ENCODE measurements at places on chromosomes 7 and 10.

DNA sequence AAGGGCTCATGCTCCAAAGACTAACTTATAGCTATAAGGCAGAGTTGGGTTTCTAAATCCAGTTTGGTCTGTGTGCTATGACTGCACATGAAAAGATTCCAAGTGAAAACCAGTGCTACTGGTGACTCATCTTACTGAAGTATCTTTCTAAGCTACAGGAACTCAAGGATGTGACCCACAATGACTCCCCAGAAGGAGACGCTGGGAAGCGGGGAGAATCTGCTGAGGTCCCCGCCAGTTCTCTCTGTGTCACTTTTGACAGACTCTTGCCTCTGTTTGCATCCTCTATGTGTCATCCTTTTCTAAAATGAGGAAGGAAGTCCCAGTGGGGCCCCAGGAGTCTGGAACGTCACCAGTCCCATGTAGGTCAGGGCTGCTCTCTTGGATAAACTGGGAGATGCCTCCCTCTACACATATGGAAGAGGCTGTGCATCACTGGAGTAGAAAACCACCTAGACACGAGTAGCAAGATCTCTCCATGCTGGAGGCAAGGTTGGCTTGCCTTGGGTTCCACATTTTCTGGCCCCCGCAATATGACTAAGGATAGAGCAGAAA lies 28.8 kb upstream of the GPR26 start:
- DNase-seq = no peak

- no peak for DNase-seq
Observed at GRCh38 chr10:60237977-60238758, 151.5 kb downstream of the ANK3 start.

DNA sequence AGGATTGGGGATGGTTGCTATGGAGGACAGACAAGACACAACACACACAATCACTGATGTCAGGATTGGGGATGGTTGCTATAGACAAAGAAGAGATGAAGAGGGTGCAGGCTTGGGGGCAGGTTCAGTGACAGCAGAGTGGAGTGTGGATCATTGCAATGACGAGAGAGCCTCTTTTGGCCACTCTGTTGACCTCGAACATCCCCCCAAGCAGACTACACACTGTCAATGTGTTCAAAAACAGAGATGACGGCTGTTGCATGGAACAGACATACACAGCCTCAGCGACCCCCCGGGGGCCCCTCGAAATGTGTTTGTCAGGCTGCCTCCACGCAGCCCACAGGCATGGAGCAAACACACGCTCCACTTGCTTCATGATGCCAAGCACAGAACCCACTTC lies 133.0 kb downstream of the PTPRN2 start:
- DNase-seq = no peak

DNA sequence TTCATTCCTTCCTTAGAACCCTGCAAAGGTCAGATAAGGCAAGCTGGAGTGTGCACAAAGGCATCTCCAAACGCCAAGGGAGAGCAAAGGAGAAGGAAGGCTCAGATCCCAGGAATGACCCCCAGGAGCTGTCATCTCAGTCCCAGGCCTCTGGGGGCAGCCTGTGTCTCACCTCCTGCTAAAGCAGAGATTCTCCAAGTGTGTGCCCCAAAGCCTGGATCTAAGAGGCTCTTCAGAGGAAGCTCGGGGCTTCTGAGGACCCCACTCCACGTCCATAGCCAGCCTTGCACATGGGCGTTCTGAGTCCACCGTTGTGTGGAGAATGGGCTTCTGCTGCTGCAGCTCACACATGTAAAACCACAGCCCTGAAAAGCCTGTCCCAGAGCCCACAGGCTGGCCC lies 5.1 kb upstream of the GRID1 start:
- no peak for DNase-seq

DNA sequence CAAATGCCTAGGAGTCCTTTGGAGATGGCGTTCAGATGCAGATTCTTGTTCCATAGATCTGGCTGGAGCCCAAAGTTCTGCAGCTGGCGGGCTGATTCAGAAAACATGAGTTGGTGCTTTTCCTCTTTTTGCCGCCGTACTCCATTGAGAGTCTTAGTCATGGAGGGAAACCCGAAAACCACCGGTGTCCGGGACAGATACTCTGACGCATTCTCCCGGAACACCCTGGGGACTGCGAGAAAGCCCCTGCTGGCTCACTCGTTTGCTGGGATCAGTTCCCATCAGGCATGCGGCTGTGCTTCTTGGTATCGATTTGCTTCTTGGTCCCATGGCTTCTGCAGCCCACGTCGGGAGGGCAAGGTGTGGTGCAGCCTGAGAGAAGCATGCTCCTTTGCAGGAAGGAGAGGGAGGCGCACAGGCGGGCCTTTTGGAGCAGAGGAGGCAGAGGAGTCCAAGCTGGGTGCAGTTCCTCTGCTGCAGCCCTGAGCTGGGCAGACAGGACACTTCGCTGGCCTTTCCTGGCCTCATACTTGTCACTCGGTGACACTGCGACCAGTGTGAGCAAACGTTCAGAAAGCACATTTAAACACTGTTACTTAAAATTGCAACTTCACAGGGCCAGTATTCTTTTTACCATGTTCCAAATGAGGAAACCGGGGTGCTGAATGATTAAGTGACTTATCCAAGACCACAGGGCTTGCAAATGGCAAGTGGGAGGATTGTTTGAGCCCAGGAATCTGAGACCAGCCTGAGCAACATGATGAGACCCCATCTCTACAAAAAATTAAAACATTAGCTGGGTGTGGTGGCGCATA lies 30.6 kb upstream of the PFKFB3 start:
- no peak for DNase-seq

- no peak for DNase-seq
Observed at GRCh38 chr7:32143301-32143700, 73.1 kb upstream of the PDE1C start.

- DNase-seq = no peak
Observed at GRCh38 chr7:3301449-3301731, 338 bp downstream of the SDK1 start.

- DNase-seq = no peak
Observed at GRCh38 chr7:46784732-46785131, 797.2 kb downstream of the TNS3 start.

GRCh38 chr10:133134411-133135115 lies 25.5 kb upstream of the KNDC1 start:
- DNase-seq = no peak

- no peak for DNase-seq
Observed at GRCh38 chr7:289209-289755, 688 bp upstream of the FOXL3 start.

GRCh38 chr10:48604991-48605508 lies at the start of gene ARHGAP22:
Gene ARHGAP22 (minus strand): TSS chr10:48605073. CDS start chr10:48604796, 277 bp downstream.
- DNase-seq = no peak

DNA sequence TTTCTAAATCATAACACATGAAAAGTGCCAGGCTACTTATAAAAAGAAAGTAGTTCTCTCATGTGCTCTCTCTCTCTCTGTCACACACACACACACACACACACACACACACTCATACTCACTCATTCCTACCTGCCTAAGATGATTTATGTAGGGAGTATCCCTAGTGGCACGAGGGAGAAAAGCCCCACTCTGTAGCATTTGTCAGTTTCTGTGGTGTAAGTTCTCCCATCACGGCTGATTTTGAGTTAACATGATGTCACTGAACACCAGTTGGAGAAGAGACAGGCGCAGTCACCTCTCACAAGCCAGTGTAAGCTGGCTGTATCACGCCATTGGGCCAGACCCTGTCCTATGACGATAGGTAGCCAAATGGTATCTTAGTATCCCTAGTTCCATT lies 395.4 kb downstream of the SFMBT2 start:
- no peak for DNase-seq

DNA sequence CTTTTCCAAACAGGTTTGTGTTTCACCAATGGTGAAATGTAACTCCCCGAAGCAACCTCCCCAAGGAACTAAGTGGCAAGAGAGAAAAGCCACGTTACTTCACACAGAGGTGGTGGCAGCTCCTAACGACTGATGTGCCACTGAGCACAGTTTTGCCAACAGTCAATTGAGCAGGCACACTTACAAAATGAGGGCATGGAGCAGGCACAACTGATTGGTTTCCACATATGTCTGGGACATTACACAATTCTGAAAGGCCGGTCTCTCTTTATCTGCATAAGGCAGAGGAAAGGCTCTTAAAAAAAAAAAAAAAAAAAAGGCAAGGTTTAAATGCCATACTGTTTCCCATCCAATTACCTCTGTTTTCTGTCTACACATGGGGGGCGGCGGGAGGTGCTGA lies 86.7 kb downstream of the GFRA1 start:
- no peak for DNase-seq

GRCh38 chr10:6005856-6006395 lies 28.6 kb upstream of the IL15RA start:
- DNase-seq = no peak

DNA sequence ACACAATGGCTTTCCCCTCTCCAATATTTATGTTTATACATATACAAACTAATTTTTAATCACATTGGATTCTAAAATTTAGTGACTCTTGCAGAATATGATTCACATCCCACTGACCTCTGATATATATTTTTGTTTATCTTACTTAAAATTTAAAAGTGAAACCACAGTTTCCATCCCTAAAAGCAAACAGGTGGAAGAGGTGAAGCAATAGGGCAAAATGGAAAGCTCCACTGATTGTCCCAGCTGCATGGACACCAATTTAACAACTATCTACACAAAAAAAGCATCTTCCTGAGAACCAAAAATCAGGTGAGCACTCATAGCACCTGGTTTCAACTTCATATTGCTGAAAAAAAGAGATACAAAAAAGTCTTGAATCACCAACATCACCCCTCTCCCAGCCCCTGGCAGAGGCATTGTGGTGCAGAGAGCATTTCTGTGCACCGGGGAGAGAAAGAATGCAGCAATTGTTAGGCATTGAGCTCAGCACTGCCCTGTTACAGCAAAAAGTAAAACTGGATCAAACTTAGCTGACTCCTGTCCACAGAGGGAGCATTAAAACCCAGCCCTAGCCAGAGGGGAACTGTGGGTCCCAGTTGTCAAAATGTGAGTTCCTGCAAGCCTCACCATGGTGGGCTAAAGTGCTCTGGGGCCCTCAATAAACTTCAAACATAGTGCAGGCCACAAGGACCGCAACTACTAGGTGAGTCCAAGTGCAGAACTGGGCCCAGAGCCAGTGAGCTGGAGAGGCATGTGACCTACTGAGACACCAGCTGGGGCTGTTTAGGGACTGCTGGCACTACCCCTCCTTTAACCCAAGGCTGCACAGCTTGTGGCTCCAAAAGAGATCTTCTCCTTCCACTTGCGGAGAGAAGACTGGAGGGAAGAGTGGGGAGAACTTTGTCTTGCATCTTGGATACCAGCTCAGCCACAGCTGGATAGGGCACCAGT lies 92.1 kb downstream of the SIRT1 start:
- DNase-seq = no peak

GRCh38 chr7:100603726-100604027 lies 1.5 kb downstream of the PCOLCE start:
- no peak for DNase-seq

- DNase-seq = no peak
Observed at GRCh38 chr7:151064454-151064853, 5.1 kb downstream of the SLC4A2 start.

DNA sequence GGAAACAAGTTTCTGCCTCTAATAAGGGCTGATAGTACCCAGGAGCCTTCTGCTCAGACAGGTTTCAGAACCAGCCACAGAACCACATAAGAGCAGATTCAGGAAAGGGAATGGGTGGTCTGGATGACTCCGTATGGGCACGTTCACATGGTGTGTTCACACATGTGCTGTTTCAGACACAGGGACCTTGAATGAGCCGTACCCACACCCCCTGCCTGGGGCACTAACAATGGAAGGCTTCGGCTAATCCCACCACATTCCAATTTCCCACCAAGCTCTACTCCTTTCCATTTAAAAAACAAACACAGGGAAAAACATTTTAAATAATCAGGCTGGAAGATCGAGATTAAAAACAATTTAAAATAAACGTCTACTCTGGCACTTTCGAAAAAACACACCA lies 217.3 kb downstream of the GRID1 start:
- no peak for DNase-seq

- no peak for DNase-seq
Observed at GRCh38 chr10:43252166-43252782, 14.6 kb downstream of the RASGEF1A start.

GRCh38 chr10:91185239-91185875 lies 35.1 kb upstream of the PCGF5 start:
- DNase-seq = no peak

DNA sequence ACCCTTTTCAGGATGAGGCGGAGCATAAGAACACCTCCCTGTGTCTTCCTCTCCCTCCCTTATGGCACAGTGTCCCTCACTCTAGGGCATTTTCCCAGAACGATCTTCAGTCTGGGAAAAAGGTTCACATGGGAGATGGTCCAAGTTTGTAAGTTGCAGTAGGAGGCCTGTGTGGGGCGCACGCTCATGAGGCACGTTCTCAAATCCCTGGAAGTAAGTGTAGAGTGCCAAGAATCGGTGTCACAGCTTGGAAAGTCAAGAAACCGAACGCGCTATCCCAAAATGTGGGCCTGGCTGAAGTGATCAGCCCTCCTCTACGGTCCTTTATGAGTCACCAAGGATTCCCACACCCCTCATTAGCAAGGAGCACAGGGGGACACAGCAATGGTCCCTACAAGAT lies 23.9 kb upstream of the SMARCD3 start:
- DNase-seq = no peak

GRCh38 chr7:23205909-23206767 lies 24.3 kb downstream of the NUP42 start:
- DNase-seq = no peak

DNA sequence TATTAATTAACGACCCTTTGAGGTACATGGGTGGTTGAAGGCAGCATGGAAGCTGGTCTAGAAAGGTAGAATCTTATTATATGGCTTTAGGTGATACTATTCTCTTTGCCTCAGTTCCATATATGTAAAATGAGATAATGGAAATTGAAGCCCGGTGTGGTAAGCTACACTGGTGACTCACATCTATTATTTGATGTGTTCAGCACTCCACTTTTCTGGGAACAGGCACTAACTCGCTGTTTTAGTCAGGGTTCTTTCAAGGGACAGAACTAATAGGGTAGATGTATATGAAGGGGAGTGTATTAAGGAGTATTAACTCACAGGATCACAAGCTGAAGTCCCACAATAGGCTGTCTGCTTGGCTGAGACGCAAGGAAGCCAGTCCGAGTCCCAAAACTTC lies 4.4 kb upstream of the TRUB1 start:
- no peak for DNase-seq

DNA sequence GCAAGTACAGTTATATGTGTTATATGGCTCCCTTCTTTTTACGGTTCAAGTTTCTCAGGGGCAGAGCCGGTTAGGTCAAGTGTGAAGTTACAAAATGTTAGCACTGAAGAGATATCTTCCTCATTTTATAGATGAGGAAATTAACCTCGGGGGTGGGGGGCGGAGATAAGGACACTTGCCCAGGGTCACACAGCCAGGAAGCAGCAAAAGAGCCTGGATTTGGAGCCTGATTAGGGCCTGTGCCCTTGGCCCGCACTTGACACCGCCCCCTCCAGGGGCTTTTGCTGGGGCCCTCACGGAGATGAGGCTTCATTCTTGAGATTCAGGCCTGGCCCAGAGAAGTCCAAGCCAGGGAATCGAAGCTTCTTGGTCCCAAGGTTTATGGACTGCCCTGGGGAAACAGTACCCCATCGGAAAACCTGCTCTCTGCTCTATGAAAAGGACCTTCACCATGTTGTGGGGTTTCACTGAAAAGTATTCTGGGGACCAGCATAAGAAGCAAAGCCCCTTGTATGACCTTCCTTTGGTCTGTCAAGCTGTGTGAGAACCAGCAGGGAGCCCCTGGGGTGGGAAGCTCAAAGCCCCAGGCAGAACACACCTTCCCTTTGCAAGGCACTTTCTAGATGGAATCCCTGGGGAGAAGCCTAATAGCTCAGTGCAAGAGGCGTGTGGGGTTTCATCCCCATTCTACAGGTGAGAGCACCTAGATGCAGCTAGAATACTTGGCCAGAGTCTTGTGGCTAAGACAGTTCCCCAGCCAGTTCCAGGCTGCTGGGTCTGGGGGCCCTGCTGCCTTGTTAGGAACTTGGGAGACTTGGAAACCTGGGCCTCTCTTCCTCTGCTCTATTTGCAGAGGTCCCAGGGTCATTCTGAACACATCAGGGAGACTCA lies 21.9 kb downstream of the UNC5B start:
- no peak for DNase-seq

Data from stimulated activated CD8-positive, alpha-beta memory T cell treated with anti-CD3 and anti-CD28 coated beads, Interleukin-4, amount 100 ng/mL, for 24 hours (primary cell).